ENCODE measurements at places on chromosomes 4 and X.

- DNase-seq, result no peak
Measured at GRCh38 chr4:109275066-109275745, 27.3 kb downstream of the COL25A1 start.

GRCh38 chr4:120842031-120842430 is 80.5 kb downstream of the PRDM5 start:
- peak; percentile 50 for DNase-seq

DNA sequence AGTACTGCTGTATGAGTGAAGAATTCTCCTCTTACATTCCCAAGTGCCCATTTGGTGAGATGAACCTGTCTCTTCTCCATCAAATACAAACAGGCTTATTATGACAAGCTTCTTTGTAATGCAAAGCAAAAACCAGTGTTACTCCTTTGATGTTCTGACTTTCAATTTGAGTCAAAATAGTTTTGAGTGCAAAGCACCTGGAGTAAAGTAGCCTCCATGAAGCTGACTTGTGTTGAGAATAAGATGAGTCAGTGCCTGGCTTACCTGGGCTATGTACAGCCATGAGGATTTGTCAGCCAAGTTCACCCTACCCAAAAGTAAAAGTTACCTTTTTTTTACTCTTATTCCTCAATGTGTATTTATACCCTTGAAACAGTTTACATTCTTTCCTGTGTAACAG is 132.5 kb upstream of the FMR1 start:
- DNase-seq, result no peak

DNA sequence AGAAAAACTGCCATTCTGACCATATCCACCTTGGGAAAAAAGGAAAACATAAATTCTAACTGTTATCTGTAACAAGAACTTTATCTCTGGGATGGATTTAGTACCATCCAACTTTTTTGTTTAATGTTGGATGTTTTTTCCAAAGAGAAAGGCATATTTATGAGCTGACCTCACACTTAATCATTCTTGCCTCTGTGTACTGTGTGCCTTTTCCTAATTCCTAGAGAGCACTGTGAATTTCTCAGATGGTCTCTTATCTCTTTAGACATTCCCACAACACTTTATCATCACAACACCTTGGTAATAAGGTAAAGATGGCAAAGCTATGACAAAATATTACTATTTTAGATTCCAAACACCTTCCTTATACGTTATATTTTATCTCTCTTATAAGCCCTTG is 126.2 kb downstream of the COL4A6 start:
- DNase-seq, result no peak

DNA sequence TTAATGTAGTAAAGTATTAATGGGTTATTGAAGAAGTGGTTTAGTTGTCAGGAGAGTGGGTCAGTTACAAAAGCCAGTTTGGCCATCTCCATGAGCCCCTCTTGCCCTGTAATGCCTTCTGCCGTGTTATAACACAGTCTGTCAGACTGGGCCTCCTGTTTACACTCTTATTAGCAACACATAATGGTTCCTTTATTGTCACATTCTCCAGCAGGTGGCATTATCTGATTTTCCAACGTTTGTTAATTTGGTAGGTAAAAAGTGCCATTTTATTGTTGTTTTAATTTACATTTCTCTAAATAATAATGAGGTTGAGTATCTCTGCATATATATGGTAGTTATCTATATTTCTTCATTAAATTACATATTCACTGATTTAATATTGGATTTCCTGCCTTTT is 560.8 kb downstream of the FGF13 start:
- DNase-seq, result no peak

GRCh38 chr4:184861047-184861446 is 35.3 kb upstream of the ACSL1 start:
- DNase-seq, result no peak

DNA sequence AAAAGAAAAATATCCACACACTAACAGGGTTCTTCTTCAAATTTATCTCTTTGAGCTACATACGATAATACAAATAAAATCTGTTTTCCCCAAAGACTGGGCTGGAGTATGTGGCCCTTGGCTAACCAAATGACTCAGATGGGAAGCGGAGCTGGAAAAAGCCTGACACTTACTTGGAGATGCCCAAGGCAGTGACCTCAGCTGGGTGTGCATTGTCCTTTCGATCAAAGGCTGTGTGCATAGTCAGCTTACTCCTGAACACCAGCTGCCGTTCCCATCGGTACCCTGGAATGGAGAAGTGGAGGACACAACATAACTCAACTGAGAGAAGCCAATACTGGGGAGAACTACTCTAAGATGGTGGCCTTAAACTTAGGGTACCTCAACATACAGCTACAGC is 95.1 kb downstream of the CDS1 start:
- DNase-seq, result no peak

DNA sequence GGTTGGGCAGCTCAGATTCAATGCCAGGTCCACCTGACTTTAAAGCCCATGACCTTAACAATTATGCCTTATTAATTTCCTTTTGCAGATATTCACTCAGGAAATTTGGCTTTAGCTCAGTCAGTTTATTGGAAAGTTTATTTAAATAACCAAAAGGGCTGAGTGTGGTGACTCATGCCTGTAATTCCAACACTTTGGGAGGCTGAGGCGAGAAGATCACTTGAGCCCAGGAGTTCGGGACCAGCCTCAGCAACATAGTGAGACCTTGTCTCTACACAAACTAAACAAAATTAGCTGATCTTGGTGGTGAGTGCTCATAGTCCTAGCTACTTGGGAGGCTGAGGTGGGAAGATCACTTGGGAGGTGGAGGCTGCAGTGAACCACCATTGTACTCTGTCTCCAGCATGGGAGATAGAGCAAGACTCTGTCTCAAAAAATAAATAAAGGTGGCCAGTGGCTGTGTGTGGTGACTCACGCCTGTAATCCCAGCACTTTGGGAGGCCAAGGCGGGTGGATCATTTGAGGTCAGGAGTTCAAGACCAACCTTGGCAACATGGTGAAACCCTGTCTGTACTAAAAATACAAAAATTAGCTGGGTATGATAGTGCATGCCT is 43.3 kb downstream of the RHOH start:
- DNase-seq, result no peak

- DNase-seq, result no peak
Measured at GRCh38 chr4:169727616-169728015, 30.1 kb downstream of the HPF1 start.

DNA sequence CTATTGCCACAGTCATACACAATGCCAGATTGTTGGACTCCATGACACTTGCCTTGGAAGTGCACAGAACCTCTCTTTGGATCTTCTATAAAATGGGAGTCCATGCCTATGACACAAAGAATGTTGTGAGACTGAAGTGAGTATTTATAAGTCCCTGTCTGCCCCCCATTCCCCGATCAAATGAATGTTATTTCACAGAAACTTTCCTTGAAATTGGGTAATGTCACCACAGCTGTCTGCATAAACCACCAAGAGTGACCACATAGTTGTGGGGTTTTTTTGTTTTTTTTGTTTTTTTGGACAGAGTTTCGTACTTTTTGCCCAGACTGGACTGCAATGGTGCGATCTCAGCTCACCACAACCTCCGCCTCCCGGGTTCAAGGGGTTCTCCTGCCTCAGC is 27.1 kb upstream of the REST start:
- DNase-seq, result no peak

DNA sequence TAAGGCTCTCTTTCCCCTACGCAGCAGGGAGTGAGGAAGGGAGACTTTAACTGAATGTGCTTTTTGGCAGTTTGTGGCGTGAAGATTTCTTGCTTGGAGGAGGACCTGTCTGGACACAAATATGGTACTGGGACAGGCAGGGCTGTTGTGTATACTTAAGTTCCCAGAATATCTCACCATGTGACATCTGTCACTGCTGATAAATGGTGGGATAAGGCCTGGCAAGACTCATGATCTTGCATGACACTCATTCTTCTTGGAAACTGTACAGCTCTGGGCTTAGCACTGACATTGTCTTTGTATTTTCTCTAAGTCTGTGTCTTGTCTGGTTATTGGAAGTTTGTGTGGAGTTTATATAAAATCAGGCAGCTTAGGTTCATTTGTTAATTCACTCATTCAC is 93.1 kb downstream of the STK32B start:
- DNase-seq, result no peak

- DNase-seq, result no peak
Measured at GRCh38 chr4:77525538-77525937, 80.1 kb upstream of the CXCL13 start.

- no peak for DNase-seq
Measured at GRCh38 chr4:152990471-152991131, 54.5 kb downstream of the FHDC1 start.

GRCh38 chrX:48540028-48540375 is 488 bp downstream of the TBC1D25 start:
- no peak for DNase-seq

DNA sequence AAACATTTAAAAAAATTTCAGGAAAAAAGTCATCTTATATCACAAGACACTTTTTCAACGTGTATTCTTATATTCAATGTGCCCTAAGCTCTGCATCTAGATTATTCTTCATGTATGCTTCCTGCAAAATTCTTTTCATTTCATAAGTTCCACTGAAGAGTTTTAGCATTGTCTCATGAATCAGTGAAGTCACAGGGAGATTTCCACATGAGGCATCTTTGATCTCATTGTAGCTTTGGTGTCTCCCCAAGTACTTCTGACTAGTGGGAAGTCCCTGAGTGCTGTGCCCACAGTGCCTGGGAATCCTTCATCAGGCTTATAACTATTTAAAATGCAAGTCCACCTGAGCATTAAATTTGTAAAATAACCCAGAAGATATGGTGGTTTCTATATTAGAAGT is 123.8 kb downstream of the MAD2L1 start:
- DNase-seq, result no peak

- DNase-seq, result no peak
Measured at GRCh38 chr4:13248621-13249298, 235.4 kb downstream of the RAB28 start.

GRCh38 chr4:117817301-117817700 is 217.0 kb upstream of the NDST3 start:
- no peak for DNase-seq

DNA sequence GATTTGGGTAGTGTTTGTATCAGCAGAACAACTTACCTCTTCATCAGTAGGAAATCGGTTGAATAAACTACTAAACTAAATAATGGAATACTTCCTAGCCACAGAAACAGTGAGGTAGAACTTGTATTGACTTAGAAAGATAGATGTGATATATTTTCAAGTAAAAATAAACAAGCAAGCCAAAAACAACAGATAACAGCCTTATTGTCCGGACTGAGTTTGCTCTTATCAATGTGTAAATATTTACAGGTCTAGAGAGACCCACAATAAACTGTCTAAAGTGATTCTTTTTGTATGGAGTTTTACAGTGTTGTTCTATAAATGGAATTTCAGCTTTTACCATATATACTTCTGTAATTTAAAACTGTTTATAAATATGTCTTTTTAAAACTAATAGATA is 721.8 kb downstream of the ADGRL3 start:
- DNase-seq, result no peak

DNA sequence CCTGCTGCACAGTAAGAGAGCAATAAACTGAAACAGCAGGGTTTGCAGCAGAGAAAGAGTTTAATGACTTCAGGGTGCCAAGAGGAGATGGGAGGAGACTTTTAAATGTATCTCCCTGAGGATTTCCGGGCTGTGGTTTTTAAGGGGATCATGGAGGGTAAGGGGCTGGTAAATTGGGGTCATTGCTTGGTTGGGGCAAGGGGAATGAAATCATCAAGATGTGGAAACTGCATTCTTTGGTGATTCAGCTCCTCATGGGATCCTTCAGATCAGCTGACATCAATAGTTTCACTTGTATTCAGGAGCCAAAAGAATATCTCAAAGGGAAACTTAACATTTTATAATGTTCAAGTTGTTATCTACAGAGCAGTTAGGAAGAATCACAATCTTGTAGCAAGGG is 174.3 kb upstream of the ANXA10 start:
- no peak for DNase-seq

- DNase-seq, result no peak
Measured at GRCh38 chr4:27666943-27667342, 806.3 kb downstream of the STIM2 start.

GRCh38 chrX:37644381-37645305 is 40.9 kb upstream of the XK start:
- DNase-seq, result no peak

DNA sequence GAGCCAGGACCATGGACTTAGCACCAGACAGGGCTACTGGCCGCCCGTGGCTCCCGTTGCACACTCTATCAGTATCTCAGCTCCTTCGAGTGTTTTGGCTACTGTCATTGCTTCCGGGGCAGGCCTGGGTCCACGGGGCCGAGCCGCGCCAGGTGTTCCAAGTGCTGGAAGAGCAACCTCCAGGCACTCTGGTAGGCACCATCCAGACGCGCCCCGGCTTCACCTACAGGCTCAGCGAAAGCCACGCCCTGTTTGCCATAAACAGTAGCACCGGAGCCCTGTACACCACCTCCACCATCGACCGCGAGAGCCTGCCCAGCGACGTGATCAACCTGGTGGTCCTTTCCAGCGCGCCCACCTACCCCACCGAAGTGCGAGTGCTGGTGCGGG is 1.6 kb downstream of the FAT4 start:
- DNase-seq, result no peak

DNA sequence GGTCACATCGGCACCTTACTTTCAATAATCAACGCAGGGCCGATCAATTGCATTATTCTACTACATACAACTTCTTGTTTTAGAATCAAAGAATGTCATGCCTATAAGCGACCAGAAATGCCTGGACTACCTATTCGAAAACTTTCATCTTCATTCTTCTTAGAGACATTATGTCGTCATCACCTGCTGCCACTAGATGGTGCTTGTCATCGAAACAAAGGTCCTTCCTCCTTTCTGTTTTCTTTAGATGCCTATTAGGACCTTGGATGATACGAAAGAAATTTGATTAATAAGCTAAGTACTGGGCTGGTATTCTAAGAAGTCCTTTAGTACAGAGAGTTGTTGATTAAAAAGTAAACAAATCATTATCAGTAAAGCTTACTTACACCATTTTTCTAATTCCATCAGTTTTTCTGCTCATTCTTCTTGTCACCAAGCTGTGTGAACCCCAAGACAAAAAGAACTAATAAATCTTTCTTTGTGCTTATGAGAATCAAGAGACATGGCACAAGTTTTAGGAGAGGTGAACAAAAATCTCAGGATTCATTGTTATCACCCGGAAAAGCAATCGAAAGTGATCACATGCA is 154.5 kb upstream of the SLC4A4 start:
- peak; percentile 34 for DNase-seq

DNA sequence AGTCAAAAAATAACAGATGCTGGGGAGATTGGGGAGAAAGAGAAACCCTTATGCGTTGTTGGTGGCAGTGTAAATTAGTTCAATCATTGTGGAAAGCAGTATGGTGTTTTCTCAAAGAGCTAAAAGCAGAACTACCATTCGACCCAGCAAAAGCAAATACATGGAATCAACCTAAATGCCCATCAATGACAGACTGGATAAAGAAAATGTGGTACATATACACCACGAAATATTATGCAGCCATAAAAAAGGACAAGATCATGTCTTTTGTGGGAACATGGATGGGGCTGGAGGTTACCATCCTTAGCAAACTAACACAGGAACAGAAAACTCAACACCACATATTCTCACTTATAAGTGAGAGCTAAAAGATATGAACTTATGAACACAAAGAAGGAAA is 188.9 kb downstream of the CAMK2D start:
- no peak for DNase-seq

- DNase-seq, result no peak
Measured at GRCh38 chr4:142923619-142924018, 77.5 kb upstream of the INPP4B start.

All from fibroblast of skin of left biceps (primary cell).